Gastroesophageal sphincter (tissue), 4 donors: ENCODE measurements at places on chromosomes 1 and 21.

GRCh38 chr21:42093991-42094421, 22.9 kb downstream of the UMODL1 start:
- ATAC-seq: peak; percentile 39

DNA sequence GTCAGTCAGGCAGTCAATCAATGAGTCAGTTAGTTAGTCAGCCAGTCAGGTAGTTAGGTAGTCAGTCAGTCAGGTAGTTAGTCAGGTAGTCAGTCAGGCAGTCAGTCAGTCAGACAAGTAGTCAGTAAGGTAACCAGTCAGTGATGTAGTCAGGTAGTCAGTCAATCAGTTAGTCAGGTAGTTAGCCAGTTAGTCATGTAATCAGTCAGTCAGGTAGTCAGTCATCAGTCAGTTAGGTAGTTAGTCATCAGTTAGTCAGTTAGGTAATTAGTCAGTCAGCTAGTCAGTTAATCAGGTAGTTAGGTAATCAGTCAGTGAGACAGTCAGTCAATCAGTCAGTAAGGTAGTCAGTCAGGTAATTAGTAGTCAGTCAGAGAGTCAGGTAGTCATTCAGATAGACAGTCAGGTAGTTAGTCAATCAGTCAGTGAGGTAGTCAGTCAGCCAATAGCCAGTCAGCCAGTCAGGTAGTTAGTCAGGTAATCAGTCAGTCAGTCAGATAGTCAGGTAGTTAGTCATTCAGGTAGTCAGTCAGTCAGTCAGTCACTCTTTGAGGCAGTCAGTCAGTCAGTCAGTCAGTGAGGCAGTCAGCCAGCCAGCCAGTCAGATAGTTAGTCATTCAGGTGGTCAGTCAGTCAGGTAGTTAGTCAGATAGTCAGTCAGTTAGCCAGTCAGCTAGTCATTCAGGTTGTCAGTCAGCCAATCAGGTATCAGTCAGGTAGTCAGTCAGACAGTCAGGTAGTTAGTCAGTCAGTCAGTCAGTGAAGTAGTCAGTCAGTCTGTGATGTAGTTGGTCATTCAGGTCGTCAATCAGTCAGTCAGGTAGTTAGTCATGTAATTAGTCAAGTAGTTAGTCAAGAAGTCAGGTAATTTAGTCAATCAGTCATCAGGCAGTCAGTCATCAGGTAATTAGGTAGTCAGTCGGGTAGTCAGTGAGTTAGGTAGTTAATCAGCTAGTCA, 15.3 kb downstream of the KRTAP10-1 start:
- ATAC-seq: no peak

DNA sequence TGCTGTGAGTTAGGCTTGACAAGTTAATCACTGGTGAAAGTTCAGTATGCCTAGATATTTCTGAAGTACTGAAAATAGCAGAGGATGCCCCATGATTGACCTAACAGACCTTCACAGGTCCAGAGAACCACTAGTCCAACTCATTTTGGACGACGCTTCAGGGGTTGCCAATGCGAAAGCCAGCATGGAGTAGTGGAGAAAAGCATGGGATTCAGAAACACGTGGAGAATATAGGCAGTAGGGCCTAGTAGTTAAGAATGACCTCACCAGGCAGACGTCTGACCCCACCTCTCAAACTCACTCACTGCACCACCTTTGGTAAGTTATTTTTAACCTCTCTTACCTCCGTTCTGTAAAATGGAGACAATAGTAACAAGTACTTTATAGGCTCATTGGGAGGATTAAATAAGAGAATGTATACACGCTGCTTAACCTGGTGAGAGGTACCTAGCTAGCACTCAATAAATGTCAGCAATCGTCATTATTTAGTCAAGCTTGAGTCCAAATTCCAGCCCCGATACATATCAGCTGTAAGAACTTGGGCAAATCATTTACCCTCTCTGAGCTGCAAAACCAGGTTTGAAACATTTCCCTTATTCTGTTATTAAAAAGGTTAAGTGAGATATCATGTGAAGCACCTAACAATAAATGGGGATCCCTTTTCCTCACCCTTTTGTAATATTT, 13.2 kb downstream of the PLPP3 start:
- ATAC-seq: no peak

DNA sequence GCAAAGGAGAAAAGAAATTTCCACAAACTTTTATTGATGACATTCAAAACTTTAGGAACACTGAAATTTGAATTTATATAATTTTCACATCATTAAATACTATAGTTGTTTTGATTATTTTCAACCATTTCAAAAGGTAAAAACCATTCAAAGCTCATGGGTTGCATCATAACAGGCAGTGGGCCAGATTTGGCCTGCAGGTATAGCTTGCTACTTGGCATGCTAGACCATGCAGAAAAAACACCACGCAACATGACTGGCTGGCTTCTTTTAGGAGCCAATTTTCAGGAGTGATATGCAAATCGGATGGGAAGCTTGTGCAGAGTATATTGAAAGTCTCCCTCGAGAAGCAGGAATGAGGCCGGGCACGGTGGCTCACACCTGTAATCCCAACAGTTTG, 144.8 kb downstream of the GLUL start:
- ATAC-seq: no peak

DNA sequence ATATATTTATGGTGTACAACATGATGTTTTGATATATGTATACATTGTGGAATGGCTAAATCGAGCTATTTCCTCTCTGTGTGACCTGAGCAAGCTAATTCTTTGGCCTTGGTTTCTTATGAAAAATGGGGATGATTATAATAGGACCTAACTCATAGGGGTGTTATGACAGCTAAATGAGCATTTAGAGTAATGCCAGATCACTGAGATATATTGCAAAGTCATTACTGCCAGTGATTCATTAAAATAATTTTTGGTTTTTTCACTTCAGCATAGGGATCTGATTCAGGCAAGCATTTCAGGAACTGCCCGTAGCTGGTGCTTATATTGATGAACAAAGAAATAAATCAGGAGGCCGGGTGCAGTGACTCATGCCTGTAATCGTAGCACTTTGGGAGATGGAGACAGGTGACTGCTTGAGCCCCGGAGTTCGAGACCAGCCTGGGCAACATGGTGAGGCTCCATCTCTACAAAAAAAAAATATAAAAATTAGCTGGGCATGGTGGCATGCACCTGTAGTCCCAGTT, 30.7 kb downstream of the DAB1 start:
- ATAC-seq: no peak

DNA sequence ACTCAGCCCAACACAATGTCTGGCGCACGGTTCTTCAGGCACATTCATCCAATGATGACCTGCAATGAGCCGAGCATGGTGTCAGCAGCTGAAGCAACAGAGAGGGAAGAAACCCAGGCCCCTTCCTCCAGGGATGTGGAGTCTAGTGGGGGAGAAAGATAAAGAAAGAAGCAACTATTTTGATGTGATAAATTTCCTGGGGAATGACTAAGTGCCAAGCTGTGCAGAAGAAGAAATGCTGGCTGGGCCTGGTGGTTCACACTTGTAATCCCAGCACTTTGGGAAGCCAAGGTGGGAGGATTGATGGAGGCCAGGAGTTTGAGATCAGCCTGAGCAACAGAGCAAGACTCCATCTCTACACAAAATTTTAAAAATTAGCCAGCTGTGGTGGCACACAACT, 561.8 kb downstream of the KIF26B start:
- ATAC-seq: no peak
